G401 (cell line): ENCODE measurements at places on chromosomes 5 and 9.
A peak's percentile ranks its signal among the peaks of the same experiment; 100 is the strongest.

GRCh38 chr5:31889001-31889561 is 250.2 kb downstream of the PDZD2 start:
- DNase-seq: no peak

GRCh38 chr9:113173341-113173740 is 22.5 kb downstream of the SLC31A2 start:
- DNase-seq: peak; percentile 84

DNA sequence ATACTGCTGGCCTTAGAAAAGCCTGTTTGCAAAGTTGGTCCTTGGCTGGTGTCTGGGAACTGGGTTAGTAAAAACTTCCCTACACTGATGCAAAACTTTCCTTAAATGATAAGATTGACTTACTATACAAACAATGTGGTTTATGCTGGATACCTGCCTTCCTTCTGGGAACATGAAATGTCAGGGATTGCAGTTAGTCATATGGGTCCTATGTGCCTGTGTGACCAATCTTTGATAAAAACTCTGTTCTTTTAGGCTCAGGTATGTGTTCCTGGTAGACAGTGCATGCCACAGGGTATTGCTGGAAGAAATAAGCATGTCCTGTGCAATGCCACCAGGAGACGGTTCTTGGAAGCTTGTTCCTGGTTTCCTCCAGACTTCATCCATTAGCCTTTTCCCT is 173.3 kb downstream of the RMI1 start:
- DNase-seq: no peak

- DNase-seq: no peak
Observed at GRCh38 chr9:3475300-3476020, 50.3 kb downstream of the RFX3 start.

DNA sequence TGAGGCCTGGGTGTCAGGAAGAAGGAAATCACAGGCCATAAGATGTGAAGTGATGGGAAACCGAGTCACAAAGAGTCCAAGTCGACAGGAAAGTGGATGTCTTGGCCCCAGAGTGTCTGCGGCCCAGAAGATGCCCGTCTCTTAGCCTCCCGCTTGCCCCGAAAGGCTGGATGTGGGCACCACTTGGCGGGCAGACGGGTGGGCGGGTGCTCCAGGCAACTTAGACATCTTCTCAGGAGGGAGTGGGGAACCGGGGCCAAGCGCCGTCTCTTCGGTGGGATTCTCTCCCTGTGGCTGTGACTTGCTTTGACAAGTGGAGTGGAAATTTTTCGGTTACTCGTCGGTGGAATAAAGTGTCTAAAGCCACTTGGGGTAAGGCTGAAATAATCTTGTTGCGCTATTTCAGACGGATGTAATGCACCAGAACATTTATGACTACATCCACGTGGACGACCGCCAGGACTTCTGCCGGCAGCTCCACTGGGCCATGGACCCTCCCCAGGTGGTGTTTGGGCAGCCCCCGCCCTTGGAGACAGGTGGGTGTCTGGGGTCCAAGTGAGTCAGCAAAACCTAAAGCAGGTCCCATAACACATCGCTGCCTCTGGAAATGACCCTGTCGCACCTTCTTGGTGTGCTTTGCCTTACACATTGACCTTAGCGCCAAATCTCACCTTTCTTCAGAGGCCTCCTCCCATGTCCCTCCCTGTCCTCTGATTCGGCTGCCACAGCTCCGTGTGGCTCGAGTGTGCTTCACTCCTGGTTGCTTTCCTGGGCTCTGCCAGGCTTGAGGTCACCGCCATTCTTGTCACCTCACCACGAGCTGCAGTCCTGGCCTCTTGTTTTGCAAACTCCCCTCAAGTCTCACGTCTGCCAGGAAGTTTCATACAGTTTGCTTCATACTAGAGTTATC is 20.4 kb upstream of the EXOC3 start:
- no peak for DNase-seq

DNA sequence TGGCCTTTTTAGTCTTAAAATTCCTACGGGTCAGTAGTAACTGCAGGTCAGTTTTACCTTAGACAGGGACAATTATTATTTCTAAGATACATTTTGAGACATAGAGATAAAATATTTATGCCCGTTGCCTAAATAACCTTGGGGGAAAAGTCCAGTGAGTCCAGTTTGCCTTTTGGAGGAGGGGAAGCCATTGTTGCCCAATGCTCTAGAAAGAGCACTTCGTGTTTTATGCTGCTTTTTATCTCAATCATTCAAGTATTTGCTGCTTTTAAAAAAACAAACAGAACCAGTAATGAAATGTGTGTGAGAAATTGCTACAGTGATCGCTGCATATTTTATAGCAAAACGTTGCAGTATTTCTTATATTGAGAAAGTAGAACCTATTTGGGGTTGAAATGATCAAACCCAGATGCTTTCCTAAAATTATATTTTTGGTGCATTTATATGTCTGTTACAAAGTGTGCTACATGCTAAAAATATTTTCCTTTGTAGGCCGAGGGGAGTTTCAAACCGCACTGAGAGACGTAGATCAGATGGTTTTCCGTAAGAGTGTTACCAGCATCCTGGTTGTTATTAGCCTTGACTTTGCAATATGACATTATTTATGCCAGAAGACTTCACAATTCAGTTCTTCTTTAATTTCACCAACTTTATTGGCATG is 266.8 kb downstream of the AOPEP start:
- DNase-seq: no peak

- no peak for DNase-seq
Observed at GRCh38 chr5:5235685-5236084, 95.6 kb downstream of the ADAMTS16 start.

GRCh38 chr9:110128664-110129329 is 79.2 kb downstream of the C9orf152 start:
- no peak for DNase-seq

DNA sequence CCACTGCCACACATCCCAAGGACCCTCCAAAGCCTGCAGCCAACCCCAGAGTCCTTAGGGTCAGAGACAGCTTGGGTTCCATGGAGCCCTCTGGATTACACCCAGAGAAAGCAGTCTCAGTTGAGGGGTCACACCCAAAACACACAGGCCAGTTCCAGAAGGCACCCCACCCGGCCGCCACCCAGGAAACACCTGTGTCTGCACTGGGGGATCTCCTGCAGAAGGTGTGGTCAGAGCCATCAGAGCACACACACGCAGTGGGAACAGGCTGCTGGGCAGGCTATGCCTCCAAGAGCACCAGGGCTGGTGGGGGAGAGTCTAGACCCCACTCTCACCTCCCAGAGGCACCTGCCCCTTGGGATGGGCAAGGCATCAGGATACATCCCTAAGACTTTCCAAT is 27.3 kb downstream of the NIPAL4 start:
- DNase-seq: no peak

DNA sequence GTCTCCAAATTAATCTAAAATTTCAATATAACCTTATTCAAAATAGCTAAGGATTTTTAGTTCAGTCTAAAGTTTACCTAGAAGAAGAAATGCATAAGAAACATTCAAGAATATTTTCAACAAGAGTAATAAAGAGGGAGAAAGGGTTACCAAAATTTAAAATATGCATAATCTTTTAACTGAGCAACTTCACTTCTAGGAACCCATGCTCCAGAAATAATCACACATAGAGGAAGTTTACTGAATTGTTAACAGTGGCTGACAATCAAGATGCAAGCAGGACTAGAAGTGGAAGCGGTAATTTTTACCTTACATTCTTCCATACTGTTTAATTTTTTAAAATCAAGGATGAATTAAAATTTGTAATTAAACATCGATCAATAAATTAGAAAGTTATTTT is 1.9 kb downstream of the PJA2 start:
- no peak for DNase-seq

- DNase-seq: no peak
Observed at GRCh38 chr5:170278611-170279458, 18.7 kb downstream of the LCP2 start.

DNA sequence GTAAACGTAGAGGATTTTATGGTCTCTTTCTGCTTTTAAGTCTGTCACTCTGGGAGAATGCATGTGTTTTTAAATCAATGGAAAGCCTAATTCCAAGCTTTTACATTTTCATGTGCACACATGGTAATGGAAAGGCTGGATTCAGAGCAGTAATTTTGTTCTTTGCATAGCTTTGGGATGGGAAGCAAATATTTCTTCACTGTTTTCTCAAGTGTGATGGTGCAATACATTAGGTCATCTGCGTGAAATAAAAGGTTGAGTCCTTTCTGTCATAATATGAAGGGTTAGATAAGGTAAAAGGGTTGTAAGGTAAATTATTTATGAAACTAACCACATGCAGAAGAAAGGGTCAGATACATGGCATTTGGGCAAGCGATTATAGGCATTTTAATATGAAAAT is 88.2 kb upstream of the NR3C1 start:
- DNase-seq: no peak

- no peak for DNase-seq
Observed at GRCh38 chr9:38521762-38522161, 97.5 kb upstream of the IGFBPL1 start.

DNA sequence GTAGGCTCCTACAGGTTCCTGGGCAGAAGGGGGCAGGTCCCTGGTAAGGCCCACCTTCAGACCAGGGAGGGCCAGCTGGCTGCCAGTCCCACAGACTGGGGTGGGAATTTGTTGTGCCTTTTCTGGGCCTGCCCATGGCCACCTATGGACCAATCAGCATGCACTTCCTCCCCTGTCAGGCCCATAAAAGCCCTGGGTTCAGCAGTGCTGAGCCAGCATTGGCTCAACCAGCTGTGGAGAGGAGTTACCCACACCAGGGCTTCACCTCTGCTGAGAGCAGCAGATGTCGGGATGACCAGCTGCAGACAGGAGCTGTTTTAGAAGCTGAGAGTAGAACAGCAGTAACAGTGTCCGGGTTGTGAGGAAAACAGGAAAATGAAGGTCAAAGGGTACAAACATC is 373.4 kb upstream of the ACO1 start:
- no peak for DNase-seq

GRCh38 chr9:3795556-3795955 is 269.8 kb upstream of the RFX3 start:
- DNase-seq: peak; percentile 33

- no peak for DNase-seq
Observed at GRCh38 chr5:33067291-33067690, 356.2 kb downstream of the NPR3 start.

DNA sequence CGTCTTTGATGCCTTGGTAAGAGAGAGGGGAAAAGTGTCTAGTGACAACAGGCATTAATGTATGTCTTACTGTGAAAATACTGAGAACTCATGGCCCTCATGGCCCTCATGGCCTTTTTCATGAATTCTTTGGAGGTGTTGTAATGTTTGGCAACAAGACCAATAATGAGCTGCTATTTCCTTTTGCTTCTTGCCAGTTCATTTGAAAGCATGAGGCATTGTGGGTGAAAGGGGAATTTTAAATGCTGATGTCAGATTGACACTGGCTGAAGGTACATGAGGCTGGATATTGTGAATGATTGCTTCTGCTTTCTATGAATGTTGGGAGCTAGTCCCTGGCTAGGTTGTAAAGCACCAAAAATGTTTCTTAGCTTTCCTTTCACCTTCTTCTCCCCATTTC is 79.2 kb downstream of the DOCK2 start:
- DNase-seq: no peak

GRCh38 chr5:92652756-92653155 is 928.3 kb downstream of the NR2F1-AS1 start:
- no peak for DNase-seq

DNA sequence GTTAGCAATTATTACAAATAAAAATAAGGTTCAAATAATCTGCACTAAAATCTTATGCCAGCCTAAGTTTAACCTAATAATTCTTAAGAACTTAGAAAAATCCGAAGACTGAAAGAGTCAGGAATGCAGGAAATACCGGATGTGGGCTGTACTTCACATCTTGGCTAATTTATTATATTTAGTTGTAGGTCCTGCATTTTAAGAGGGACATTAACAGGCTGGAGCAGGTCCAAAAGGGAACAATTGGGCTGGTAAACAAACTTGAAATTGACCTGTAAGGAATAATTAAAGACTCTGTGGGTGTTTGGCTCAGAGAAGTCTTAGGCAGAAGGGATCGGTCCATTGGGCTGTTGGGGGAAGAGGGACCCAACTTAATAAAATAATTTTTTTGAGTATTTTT is 18.4 kb downstream of the GLRA1 start:
- no peak for DNase-seq

DNA sequence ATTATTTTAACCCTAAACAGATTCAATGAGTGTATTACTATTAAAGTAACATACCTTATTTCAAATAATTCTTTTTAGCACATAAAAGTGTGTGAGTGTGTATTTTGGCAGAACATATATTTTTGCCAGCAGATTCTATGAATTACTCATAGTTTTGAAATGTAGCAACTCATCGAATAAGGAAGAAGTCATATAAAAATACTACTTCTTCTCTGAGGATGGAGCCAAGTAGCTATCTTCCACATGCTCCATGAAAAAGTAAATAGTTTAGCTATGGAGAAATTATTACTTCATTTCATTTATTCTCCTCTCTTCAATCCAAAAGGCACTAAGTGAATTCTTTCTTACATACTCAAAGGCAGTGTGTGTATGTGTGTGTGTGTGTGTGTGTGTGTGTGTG is 1090.4 kb upstream of the CDH6 start:
- DNase-seq: no peak

DNA sequence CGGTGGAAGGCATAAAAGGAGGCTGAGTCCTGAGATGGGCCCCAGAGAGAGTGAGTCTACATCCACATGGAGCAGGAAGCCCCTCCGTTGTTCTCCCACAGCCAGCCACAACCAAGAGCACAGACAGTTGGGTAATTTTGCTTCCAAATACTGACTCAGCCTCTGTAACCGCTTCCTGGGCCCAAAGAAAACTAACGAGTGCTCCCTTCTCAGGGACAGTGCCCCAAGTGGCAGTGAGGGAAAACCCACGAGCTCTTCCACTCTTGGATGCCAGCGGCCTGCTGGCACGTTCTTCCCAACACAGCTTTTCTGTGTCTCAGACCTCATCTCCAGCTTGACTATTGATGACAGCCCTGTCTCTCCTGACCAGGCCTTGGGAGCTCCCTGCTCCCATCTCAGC is 207.6 kb downstream of the FSTL4 start:
- no peak for DNase-seq

DNA sequence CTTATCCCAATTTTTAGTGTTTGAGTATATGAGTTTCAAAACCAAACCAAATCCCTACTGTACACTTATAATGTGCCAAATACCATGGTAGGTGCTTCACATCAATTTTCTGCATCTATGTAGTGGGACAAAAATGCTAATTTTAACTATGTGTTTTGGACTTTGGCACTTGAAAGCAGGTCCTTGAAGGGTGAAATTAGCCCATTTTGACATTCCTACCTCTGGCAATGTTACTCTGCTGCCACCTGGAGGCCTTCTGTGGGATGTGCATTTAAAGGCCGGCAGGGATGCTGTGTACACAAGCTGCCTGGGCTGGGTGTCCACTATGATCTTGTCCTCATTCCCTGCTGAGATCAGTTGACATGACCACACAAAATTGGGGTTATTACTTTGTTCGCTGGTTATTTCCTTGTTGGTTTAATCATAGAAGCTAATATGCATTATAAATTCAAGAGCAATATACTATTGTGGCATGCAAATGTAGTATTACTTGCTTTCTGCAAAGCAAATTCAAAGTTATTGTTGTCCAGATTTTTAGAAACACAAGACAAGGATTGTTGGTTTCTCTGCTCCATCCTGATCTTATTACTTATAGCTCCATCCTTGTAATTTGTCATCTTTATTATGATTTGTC is 166.8 kb downstream of the ARHGEF28 start:
- DNase-seq: peak; percentile 75

GRCh38 chr5:65539827-65540226 is 23.1 kb downstream of the CENPK start:
- DNase-seq: no peak
